ENCODE measurements at places on chromosomes 16 and 17.

DNA sequence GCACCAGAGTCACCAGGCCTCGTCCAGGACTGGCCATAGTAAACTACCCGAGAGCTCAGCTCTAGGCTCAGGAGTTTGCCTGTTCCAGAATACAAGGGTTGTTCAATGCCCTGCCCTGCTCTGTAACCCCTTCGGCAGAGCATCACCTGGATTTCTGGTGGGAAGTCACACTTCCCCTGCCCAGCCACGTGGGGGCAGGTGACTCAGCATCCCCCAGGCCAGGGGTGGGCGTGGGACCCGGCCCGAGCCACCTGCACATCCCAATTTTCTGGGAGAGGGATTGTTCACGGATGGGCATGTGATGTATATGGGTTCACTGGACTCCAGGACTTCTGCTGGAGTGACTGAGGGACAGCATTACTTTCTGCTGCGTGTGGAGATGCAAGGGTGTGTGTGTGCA lies 25.8 kb downstream of the COX4I1 start:
- DNase-seq, result no peak

DNA sequence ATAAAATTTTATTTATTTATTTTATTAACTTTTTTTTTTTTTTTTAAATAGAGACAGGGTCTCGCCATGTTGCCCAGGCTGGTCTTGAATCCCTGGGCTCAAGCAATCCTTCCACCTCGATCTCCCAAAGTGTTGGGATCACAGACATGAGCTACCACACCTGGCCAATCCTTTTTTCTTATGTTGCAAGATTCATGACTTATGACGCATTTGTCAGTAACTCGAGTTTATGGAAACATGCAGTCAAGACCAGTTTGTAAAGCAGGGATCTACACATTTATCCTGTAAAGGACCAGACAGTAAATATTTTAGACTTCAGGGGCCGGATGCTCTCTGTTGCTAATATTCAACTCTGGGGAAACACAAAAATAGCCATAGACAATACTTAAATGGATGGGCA lies 9.4 kb upstream of the MAP2K6 start:
- DNase-seq, result no peak

- no peak for DNase-seq
Measured at GRCh38 chr16:58345574-58346354, 46.5 kb upstream of the GINS3 start.

DNA sequence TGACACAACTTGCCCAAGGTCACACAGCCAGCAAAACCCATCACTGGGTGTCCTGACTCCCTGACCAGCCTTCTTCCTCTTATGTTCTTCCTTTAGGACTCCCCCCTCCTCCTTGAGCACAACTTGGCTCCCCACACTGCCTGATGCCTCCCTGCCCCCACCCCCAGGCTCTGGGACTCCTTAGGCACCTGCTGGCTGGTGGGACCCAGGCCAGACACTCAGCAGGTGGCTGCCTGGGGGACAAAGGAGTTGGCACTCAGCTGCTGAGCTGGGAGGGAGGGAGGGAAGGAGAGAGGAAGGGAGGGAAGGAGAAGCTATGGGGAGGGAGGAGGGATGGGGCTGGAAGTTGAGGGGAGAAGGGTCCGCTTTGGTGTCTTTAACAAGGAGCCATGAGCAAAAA lies 8.0 kb downstream of the SEZ6 start:
- no peak for DNase-seq

GRCh38 chr16:802461-802860 lies 1.9 kb upstream of the GNG13 start:
- DNase-seq, result no peak

Measured in cerebellar nuclear complex (tissue), 1 donor.